Stimulated activated CD8-positive, alpha-beta memory T cell treated with anti-CD3 and anti-CD28 coated beads, Interleukin-2, amount 100 ng/mL, for 1 hour (primary cell): ENCODE measurements at places on chromosomes 4 and X.

DNA sequence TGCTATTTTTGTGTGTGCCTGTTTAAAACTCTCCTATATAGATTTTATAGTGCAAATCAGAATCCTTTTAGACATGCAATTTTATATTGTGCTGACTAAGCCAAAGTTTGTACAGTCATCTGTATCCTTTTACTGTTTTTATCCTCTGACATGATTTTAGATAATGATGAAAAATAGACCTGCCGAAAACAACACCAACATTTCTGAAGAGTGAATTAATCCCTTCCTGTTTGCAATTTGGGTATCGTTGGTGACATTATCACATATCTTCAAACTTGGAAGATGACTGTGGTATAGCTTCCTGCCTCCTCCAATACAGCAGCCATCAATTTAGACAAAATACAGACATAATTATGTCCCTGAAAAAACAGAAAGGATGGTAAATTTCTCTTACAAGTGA lies 28.9 kb upstream of the DSPP start:
- no peak for DNase-seq

DNA sequence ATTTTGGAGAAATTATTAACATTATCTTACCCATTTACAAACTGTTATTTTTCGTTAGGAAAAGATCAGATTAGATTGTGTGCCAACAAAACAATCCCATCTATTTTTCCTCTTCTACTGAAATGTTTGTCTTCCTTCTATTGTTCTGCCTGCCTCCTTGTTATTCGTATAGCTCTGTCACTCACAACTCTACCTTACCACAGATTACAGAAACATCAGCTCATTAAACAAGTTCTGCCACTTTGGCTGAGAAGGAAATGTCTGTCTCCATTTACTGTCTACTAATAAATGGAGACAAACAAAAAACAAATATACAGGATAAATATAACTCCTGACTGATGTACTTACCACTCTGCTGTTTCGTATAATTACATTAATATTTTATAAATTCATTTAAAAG lies 211.4 kb downstream of the ENOX2 start:
- no peak for DNase-seq

DNA sequence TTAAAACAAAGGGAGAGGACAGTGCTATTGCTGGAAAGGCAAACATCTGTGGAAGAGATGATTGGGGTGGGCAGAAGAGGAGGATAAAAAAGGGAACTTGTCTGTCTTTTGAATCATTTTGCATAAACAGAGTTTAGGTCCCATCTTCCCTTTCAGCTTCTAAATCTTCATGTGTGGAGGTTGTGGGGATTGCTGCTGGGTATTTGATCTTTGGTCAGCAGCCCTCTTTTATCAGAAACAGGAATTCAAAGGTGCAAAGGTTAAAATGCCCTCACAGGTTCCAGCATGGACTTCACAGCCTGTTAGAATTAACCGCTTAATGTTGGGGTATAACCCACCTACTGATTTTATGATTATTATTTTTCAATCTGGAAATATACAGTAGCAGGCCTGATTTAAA lies 39.5 kb upstream of the TMEM154 start:
- DNase-seq = no peak

- DNase-seq = no peak
Measured at GRCh38 chr4:40066651-40067050, 10.0 kb downstream of the N4BP2 start.

DNA sequence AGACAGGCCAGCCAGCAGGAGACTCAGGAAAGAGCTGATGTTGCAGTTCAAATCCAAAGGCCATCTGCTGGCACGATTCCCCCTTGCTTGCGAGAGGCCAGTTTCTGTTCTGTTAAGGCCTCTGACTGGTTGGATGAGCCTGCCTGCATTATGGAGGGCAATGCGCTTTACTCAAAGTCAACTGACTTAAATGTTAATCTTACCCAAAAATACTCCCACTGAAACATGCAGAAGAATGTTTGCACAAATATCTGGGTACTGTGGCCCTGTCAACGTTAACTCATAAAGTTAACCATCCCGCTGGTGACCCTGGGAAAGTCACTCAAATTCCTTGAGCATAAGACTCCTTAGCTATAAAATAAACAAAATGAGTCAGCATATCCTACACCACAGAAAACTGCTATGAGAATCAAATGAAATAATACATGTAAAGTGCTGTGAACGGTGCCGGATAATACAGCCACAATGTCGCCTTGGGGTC lies 326.4 kb downstream of the EVC2 start:
- DNase-seq = no peak

- DNase-seq = no peak
Measured at GRCh38 chr4:154720123-154720522, 23.7 kb upstream of the LRAT start.

- DNase-seq = no peak
Measured at GRCh38 chrX:31708116-31708515, 636.3 kb upstream of the FTHL17 start.

DNA sequence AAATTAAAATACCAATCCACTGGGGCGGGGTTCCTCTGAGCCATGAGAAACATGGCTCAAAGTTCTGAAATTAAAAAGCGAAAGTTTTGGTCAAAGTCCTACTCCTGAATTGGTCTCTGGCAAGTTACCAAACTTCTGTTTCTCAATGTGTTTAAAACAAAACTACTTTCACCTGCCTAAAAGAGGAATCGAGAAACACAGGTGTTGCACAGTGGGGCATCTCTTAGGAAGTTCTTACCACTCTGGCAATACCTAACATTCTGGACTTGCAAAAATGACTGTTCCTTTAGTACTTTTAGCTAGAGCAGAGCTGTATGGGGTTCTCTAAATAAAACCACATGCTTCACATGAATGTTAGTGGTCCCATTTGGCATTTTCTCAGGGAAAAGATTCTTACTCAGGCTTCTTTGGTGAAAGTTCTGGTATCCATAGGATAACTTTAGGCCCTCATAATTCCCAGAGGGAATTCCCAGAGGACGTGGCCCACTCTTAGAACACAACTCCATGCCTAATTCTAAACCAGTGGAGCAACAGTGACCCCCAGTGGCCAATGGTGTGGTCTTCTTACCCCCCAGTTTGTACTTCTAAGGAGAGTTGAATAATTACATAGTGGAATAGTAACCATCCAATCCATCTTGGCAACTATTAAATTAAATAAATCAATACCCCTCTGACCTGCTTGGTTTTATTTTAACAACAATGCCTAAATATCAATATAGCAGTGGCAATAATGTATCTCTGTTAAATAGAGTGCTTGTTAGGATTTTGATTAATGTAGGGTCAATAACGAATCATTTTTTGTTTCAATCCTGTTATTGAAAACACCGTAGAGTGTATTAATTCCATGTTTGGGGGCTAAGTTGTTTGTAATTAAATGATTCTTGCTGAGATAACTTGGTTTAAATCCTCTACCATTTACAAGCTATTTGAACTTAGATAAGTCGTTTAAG lies 21.9 kb downstream of the BMP3 start:
- peak; percentile 4 for DNase-seq

DNA sequence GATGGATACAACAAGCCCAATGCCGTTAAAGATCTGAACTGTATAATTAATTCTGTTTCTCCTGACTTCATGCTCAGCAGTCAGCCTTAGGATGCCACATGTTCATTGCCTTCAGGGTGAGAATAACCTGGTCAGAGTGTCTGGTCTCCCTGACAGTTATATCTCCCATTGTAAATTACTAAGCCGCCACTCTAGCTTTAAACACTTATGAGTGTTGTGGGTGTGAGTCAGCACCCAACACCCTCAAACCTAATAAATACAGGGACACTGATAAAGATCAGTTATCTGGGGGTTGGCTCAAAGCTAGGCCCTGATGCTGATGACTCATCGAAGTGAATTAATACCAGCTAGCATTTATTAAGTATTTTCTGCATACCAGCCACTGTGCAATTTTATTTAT lies 64.9 kb upstream of the DYNLT3 start:
- no peak for DNase-seq

- DNase-seq = no peak
Measured at GRCh38 chrX:22134681-22135080, 102.6 kb downstream of the PHEX start.

GRCh38 chr4:145436114-145436513 lies 45.5 kb upstream of the SMAD1 start:
- DNase-seq = no peak

DNA sequence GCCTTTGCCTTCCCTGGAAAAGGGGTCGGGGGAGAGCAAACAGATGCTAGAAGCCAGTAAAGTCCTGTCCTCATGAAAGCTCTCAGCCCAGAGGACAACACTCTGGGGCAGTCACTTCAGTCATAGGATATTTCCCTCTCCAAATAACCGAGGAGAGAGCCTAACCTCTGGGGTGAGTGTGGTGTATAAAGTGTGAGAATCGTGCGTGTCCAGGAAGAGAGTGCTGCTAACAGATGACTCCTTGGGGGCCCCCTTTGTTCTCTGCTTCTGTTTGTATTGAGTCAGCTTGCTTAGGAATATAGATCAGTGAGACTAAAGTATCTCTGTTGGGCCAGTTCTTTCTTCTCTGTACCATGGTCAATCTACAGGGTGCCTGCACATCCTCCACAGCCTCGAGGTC lies 247.2 kb downstream of the PALLD start:
- DNase-seq = no peak

GRCh38 chr4:53924333-53925049 lies 139.9 kb downstream of the CHIC2 start:
- DNase-seq = no peak

DNA sequence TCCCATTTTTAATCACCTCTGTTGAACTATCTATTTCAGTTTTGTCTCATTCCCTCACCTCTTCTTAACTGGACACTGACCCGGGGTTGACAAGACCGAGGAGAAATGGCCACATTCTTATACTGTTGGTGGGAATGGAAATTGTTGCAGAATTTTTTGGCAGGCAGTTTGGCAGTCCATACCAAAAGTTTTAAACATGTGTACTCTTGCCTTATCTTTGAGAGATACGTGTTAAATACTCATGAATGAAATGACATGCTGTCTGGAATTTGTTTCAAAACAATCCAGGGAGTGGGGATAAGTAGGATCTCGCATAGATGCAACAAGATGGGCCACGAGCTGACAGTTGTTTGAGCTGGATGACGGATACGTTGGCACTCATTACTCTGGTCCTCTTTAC lies 12.1 kb downstream of the FGFBP1 start:
- no peak for DNase-seq

DNA sequence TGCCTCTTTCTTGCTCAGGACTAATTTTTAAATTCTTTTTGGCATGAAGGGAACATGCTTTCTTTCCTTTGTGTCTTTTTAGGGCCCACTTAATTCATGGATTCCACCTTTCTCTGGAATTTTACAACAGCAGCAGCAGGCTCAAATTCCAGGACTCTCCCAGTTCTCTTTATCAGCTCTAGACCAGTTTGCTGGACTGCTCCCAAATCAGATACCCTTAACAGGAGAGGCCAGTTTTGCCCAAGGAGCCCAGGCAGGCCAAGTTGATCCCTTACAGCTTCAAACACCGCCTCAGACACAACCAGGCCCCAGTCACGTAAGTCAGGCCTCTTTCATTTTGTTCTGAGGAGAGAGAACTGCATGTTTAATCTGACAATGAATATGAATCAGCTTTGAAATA lies 2.3 kb downstream of the ODAM start:
- no peak for DNase-seq

- no peak for DNase-seq
Measured at GRCh38 chrX:2989565-2989964, 16.8 kb upstream of the ARSH start.

GRCh38 chr4:20015636-20016224 lies 236.0 kb upstream of the SLIT2 start:
- DNase-seq = no peak

DNA sequence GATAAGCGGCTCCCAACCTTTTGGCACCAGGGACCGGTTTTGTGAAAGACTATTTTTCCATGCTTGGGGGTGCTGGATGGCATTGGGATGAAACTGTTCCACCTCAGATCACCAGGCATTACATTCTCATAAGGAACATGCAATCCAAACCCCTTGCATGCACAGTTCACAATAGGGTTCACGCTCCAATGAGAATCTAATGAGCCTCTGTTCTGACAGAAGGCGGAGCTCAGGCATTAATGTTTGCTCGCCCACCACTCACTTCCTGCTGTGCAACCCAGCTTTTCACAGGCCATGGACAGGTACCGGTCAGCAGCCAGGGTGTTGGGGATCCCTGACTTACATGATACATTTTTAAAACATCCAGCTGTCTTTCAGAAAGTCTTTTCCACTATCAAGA lies 187.3 kb downstream of the SLC39A8 start:
- DNase-seq = no peak

DNA sequence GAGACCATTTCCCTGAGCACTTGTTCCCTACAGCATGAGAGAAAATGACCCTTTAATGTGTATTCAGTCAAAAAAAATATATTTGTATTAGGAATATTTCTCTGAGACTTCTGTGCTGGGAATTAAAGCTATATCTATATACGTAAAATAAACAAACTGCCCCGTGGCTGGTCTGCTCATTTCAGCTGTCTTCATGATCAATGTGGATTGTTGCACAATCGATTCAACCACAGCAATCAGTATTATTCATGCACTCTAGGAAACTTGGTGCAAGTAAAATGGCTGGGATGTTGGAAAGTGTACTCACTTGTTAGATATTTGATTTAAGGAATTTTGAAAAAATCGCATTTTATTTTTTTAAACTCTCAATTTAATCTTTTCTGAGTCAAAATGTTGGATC lies 307.9 kb upstream of the ZFP42 start:
- DNase-seq = no peak

GRCh38 chr4:142558851-142559250 lies 287.2 kb downstream of the INPP4B start:
- DNase-seq = no peak
